Activated CD4-positive, alpha-beta T cell treated with anti-CD3 and anti-CD28 coated beads, Interleukin-2, amount 50 U/mL, for 16 hours (primary cell): ENCODE measurements at places on chromosomes 13 and 19.

DNA sequence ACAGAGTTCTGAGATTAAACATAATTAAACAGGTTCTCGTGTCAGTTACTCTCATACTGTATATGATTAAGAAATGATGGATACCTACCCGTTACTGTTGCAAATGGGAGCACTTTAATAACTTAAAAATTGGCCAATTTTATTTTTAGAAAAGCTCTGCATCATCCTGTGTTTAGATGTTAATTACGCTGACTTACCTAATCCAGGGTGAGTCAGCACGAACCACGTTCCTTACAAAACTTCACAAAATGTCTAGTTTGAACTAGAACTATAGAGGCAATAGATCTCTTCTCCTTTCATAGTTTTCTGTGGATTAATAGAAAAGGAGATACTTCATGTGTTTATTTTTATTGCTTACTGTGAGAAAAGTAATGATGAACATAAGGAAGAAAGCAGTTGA, 363.9 kb downstream of the MYO16 start:
- DNase-seq, result no peak

- DNase-seq, result no peak
Observed at GRCh38 chr13:63307228-63307627, 1891.6 kb upstream of the PCDH20 start.

DNA sequence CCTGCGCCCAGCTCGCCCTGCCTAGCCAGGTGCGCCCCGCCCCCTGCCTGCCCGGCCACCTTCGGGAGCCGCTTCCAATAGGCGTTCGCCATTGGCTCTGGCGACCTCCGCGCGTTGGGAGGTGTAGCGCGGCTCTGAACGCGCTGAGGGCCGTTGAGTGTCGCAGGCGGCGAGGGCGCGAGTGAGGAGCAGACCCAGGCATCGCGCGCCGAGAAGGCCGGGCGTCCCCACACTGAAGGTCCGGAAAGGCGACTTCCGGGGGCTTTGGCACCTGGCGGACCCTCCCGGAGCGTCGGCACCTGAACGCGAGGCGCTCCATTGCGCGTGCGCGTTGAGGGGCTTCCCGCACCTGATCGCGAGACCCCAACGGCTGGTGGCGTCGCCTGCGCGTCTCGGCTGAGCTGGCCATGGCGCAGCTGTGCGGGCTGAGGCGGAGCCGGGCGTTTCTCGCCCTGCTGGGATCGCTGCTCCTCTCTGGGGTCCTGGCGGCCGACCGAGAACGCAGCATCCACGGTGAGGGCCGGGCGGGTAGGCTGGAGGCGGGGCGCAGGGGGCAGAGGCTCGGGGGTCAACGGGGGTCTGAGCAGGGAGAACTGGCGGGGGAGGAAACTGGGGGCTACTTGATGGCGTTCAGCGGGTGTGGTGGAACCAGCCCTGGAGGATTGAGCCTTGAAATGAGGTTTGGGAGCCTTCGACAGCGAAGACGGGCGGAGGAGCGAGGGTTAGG, at the start of gene SPINT2:
Gene SPINT2 (plus strand): TSS at position 88 of the 727 bp plus-strand sequence. CDS start 320 bp downstream, at position 408.
- peak; percentile 12 for DNase-seq

GRCh38 chr19:35514282-35514809, 897 bp upstream of the DMKN start:
- DNase-seq, result no peak

- no peak for DNase-seq
Observed at GRCh38 chr19:1087813-1088415, 7.3 kb downstream of the POLR2E start.

- DNase-seq, result no peak
Observed at GRCh38 chr19:6005321-6006069, 27.6 kb upstream of the RANBP3 start.

DNA sequence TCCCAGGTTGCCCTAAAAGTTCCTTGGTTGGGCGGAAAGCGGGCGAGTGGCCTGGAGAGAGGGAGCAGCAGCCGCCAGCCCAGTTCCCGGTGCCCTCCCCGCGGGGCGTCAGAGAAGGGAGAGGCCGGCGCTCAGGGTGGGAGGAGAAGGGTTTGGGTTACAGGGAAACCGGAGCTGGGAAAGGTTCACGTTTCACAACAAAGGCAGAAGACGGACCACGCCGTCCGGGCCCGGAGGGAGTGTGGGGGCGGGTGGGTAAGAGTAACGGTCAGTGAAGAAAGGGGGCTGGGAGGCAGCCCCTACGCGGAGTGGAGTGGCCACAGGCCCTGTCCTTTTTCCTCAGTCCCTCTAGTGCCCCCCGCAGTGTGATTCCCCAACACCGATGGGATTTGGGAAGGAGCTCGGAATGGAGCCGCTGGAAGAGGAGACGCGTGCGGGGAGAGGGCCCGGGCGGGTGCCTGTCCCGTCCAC, 1.6 kb downstream of the SIX5 start:
- DNase-seq, result no peak

- DNase-seq, result no peak
Observed at GRCh38 chr13:49649963-49650312, 21.6 kb downstream of the ARL11 start.

DNA sequence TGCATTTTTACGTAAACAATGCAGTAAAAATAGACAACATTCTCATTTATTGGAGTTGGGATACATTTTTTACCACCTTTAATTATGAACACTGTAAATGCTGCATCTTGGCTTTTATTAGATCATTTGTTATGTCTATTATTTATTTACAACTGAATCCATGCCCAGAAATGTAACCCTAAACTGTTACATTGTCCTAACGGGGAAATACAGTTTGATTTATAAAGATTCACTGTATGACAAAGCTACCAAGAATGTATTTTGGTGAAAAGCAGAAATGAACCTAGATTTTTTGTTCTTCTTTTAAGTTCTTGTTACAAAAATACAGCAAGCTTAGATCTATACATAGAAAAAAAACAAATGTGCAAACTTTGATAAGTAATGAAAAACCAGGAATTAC, 1.1 kb downstream of the METTL21C start:
- no peak for DNase-seq

DNA sequence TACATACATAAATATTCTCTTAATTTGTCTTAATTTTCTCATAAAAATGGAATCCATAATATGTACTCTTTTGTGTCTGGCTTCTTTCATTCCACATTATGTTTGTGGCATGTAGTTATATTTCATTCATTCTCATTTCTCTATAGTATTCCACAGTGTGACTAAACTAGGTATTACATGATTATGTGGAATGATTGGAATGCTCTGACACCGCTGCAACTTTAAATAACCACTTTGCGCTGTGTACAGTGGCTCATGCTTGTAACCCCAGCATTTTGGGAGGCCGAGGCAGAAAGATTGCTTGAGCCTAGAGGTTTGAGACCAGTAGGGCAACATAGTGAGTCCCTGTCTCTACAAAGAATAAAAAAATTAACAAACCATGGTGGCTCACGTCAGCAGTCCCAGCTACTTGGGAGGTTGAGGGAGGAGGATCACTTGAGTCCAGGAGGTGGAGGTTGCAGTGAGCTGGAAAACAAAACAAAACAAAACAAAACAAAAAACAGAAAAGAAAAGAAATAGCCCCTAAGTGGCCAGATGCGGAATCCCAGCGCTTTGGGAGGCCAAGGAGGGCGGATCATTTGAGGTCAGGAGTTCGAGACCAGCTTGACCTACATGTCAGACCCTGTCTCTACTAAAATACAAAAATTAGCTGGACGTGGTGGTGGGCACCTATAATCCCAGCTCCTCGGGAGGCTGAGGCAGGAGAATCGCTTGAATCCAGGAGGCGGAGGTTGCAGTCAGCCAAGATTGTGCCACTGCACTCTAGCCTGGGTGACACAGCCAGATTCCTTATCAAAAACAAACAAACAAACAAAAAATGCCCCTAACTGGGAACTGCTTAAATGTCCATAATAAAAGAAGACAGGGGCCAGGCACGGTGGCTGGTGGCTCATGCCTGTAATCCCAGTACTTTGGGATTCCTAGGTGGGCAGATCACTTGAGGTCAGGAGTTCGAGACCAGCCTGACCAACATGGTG, 8.0 kb upstream of the SAE1 start:
- DNase-seq, result no peak

- no peak for DNase-seq
Observed at GRCh38 chr19:17861542-17862402, 2.1 kb downstream of the RPL18A start.

DNA sequence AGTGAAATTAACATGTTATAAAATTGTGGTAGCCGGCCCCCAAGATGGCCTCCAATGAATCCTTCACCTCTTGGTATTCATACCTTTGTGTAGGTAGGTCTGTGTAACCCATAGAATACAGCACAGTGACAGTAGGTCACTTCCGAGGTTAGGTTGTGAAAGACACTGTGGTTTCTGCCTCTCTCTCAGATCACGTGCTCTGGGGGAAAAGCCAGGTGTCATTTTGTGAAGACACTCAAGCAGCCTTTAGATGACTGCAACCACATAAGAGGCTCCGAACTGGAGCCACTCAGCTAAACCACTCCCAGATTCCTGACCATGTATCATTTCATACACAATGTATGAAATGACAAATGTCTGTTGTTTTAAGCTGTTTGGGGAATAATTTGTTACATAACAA, 9.8 kb upstream of the USPL1 start:
- DNase-seq, result peak; percentile 79

- DNase-seq, result no peak
Observed at GRCh38 chr19:50535672-50536187, 22.0 kb upstream of the ASPDH start.

DNA sequence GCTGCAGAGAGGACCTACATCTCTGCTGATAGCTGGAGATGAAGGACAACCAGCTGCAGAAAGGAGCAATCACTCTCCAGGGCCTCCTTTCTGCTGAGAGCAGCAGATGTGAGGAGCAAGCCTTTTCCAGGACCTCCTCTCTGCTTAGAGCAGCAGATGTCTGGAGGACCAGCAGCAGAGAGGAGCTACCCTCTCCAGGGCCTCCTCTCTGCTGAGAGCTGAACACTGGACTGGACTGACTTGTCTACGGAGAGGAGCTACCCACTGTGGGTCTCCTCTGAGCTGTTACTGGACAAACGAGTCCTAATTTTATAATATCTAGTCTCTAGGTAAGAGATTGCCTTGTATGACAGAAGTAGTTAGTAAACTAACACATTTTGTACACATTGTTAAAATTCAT, 40.8 kb upstream of the FLT1 start:
- DNase-seq, result no peak

DNA sequence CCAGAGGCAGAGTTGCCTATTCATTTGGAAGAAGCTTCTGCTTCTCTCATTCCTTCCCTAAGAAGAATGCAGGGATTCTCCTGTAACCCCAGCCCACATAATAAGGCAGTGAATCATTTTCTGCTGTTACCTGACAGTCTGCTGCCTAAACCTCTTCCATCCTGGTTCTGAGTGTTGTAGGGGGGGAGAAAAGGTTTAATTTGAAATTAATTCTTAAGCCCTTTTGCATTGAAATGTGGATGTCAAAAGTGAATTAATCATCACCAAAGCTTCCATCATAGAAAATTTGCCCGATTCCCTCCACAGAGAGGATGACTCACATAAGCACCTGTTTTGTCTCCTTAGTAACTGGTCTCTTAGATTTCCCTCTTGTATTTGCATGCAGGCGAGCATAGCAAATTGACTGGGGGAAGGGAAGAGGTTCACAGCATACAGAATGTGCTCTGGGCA, 146.7 kb upstream of the FNDC3A start:
- peak; percentile 43 for DNase-seq

DNA sequence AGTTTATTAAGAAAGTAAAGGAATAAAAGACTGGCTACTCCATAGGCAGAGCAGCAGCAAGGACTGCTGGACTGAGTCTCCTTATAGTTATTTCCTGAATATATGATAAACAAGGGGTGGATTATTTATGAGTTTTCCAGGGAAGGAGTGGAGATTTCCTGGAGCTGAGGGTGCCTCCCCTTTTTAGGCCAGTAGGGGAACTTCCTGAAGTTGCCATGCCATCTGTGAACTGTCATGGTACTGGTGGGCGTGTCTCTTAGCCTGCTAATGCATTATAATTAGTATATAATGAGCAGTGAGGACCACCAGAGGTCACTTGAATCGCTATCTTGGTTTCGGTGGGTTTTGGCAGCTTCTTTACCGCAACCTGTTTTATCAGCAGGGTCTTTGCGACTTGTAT, 13.5 kb downstream of the ZSCAN5A start:
- no peak for DNase-seq

DNA sequence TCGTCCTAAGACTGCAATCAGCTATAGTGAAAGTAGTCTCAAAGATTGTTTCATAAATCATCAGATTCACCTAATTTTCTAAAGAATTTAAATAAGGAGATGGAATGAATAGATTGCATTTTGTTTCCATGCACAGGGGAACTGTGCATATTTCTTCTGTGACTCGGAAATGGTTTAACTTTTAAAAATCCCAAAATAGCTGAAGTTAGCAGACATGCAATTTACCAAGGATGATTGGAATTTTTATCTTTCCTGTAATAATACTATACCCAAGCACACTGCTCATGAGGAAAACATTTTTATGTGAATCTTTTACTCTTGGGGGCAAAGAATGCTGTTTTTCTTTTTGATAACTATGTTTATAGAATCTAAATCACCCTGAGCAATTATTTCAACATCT, 15.0 kb upstream of the LMO7 start:
- DNase-seq, result no peak

GRCh38 chr13:114054264-114054663, 78.2 kb downstream of the RASA3 start:
- DNase-seq, result no peak

- DNase-seq, result no peak
Observed at GRCh38 chr13:110759710-110760109, 46.2 kb downstream of the ING1 start.

GRCh38 chr13:30804474-30804873, 69.1 kb downstream of the ALOX5AP start:
- no peak for DNase-seq

- no peak for DNase-seq
Observed at GRCh38 chr19:12647047-12647446, 19.5 kb downstream of the MAN2B1 start.

DNA sequence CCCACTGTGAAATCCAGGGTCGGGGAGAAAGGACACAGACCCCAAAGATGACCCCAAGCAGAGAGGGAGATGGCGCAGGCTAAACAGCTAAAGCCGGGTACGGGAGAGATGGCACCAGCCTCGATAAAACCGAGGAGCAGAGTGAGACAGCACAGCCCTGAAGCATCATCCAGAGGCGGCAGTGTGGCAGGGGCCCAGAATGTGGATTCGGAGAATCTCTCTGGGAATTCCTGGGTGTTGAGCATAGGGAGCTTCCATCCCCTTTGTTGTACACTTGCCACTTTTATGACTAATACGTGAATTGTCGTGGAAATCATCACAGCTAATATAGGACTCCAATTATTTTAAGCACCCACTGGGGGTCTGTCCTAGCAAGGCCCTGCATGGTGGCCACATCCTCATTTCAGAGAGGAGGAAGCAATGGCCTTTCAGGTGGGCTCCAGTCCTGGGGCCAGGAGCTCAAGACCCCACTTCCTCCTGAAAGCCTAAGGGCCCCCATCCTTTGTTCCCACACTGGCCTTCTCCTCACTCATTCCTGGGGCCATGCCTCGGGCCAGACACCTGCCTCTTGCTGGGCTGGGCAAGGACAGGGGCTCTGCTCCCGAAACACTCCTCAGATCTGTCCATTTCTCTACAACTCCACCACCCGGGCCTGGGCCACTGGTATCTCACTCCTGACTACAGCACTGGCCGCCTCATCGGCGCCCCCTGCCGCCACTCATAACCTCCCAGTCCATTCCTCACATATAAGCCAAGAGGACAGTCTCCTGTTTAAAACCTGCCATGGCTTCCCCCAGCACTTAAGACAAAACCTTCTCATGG, 29.3 kb upstream of the ATP1A3 start:
- peak; percentile 24 for DNase-seq
